ENCODE measurements at places on chromosomes 11 and 22.

DNA sequence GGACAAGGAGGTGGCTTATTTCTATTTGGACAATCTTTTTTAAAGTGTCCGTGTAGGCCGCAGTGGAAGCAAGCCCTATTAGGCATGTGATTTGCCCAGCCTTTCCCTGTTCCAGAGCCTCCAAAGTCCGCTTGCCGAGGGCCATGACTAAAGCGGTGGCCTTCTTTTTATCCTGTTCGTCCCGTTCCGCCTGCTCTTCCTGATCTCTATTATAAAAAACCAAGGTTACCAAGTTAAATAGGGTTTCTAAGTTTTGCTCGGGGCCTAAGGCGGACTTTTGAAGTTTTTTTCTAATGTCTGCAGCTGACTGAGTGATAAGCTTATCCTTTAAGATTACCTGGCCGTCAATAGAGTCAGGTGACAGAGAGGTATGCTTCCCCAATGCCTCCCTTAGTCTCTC, 21.6 kb upstream of the MUC15 start:
- no peak for DNase-seq

DNA sequence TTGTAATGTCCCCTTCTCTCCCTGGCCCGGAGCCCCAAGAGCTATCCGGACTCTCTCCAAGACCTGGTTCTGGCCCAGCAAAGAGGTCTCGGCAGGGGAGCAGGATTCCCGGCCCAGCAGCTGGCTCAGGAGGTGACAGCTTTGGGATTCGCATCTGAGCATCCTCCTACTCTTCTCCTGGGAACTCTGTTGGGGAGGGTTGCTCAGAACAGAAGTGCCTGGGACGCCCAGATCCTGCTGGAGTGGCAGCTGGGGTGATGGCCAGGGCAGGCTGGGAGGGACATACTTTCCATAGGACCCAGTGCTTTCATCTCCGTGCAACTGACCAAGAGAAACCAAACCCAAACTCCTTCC, 83.6 kb upstream of the PRODH start:
- no peak for DNase-seq

- no peak for DNase-seq
These were observed 102.7 kb downstream of the COMMD9 start for GRCh38 chr11:36186340-36187175.

GRCh38 chr11:74205181-74205580, 34.1 kb downstream of the PPME1 start:
- DNase-seq = no peak

DNA sequence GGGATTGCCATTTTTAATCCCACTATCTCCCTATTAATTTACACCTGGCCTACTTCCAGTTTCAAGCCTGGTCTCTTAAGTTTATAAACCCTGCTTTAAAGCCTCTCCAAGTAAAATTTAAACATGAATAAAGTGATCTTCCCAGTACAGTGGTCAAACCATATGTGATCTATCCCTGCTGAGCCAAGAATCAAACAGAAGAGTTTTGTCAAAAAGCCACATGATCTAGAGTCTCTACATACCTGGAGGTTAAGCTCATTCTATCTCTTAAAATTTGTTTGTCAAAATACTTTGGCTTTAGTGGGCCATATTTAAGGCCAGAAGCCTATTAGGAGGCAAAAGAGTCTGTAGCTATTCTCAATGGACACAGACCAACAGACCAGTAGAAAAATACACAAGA, 42.9 kb upstream of the DDI1 start:
- no peak for DNase-seq

GRCh38 chr22:50710221-50710620, 27.8 kb upstream of the ACR start:
- no peak for DNase-seq

- peak; percentile 3 for DNase-seq
These were observed 536.8 kb downstream of the MIAT start for GRCh38 chr22:27194096-27194748.

- no peak for DNase-seq
These were observed 143.7 kb downstream of the PKNOX2 start for GRCh38 chr11:125308246-125308645.

DNA sequence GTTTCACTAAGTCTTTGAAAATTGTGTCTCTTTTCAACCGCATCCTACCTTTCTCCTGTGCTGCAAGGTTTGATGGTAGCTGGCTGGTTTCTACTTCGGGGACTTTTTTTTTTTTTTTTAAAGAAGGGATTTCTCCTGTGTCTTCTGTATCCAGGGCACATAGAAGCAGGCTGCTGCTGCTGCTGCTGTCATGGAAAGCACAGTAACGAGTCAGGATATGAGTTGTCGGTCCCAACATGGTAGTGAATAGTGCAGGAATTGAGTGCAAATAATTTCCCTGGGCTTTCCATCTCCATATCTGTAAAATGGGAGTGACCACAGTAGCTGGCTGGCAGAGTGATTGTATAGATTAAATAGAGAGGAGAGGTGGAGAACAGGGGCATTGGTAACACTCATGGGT, 118.3 kb upstream of the NAV2 start:
- peak; percentile 8 for DNase-seq
